Stimulated activated CD4-positive, alpha-beta T cell treated with anti-CD3 and anti-CD28 coated beads, TNF-alpha, amount 100 ng/mL, for 4 hours (primary cell): ENCODE measurements at places on chromosomes 13 and 19.

- no peak for DNase-seq
Observed at GRCh38 chr13:94400874-94401273, 78.6 kb downstream of the DCT start.

DNA sequence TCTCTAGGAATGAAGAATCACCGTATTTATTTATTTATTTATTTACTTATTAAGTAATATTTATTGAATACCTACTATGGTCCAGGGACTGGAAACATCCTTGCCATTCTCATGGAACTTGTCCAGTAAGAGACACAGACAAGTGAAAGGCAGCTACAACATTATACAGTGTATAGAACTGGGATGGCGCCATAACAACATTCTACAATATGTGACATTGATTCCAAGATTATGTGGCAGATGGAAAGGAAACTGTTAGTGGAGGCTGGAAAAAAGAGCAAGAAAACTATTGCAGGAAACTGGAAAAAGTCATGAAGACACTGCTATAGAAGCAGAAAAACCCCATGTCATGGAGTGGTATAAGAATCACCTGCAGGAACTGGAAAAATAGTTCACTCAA is 9.4 kb upstream of the TBC1D4 start:
- no peak for DNase-seq

GRCh38 chr13:32917504-32917903 is 98.7 kb upstream of the KL start:
- no peak for DNase-seq

- no peak for DNase-seq
Observed at GRCh38 chr19:2057484-2058469, 6.7 kb upstream of the MKNK2 start.

- DNase-seq = no peak
Observed at GRCh38 chr19:55447421-55448174, 4.5 kb upstream of the SHISA7 start.

DNA sequence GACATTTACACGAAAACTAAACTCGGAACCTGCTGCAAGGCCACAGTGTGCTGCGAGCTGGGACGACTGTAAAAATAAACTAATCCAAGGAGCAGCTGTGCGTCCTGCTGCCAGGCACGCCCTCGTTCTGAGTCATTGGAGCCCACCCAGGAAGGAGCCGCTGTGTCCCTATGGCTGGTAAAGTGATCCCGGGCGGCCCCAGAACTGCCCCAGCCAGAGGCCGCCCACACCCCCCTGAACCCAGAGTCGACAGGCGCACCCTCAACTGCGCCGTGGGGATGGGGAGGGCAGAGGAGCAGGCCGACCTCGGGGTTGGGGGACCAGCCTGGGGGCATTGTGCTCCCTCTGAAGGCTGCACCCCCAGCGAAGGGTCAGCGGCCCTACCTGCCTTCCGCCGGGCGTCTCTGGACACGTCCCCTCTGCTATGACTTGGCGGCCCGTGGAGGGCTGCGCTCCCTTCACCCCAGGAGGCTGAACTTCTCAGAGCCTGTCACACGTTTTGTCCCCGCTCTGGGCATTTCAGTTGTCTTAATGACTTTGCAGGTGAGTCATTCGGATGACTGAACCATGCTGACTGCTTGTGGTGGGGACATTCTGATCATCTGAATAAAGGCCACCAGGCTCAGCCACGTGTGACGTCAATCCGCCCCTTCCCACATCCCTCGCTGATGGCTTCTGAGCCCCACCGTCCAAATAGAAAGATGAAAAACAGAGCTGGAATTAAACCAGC is 42.7 kb downstream of the ADPRHL1 start:
- no peak for DNase-seq

DNA sequence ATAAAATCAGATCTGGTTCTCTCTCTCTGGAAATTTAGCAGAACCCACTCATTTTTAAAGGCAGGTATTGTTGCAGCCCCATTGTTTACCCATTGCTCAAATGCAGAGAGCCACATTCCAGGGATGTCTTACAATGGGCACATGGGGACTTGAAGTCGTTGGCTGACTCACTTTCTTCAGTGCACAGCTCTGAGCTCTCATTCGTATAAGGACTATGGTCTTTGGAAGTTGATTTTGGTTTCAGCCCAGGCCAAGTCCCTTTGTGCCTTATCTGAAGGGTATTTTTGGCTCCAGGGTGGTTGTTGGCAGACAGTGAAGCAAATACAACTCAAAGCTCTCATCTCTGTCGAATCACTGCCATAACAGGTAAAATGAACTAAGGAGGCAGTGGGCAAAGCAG is 47.3 kb upstream of the CLDN10 start:
- no peak for DNase-seq

- no peak for DNase-seq
Observed at GRCh38 chr13:50990818-50991506, 81.4 kb downstream of the RNASEH2B start.

GRCh38 chr13:113298043-113298945 is 1.3 kb downstream of the LAMP1 start:
- no peak for DNase-seq

GRCh38 chr13:39682310-39682709 is 26.8 kb downstream of the COG6 start:
- no peak for DNase-seq

GRCh38 chr19:23771316-23771715 is 12.6 kb upstream of the ZNF681 start:
- DNase-seq = no peak

DNA sequence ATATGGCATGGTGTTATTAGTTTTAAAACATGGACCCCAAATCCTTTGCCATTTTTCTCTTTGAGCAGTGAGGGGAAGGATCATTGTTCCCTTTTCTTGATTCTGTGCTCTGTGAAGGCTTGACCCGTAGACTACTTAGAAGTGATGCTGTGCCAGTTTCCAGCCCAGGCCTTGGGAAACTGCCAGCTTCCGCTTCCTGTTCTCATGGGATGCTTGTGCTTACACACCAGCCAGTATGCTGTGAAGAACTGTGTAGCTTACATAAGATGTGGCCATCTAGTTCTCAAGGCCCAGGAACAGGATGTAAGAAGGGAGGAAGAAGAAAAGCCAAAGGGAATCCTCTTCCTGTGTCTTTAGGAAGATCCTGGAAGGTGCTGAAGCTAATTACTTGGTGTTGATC is 180.9 kb downstream of the PCCA start:
- no peak for DNase-seq

DNA sequence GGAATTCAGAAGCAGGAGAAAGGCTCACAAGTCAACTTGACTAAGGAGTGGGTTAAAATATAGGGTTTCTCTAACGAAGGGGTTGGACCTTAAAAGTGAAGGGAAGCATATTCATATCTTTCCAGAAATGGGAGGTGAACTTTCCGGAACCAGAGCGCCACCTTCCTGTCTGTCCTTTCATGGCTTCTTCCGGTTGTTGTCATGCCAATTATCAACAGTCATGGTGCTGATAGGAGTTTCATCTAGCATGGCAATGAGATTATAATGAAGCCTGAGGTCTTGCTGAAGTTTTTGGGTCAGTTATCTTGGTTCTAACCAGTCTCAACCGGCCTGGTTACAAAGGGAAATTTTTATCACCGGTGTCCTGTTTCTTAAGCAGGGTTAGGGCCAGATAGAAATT is 162.9 kb upstream of the NBEA start:
- no peak for DNase-seq

GRCh38 chr19:49558591-49558990 is 21.8 kb downstream of the NOSIP start:
- DNase-seq = no peak

GRCh38 chr19:18895038-18895823 is 727 bp downstream of the CERS1 start:
- DNase-seq = no peak

DNA sequence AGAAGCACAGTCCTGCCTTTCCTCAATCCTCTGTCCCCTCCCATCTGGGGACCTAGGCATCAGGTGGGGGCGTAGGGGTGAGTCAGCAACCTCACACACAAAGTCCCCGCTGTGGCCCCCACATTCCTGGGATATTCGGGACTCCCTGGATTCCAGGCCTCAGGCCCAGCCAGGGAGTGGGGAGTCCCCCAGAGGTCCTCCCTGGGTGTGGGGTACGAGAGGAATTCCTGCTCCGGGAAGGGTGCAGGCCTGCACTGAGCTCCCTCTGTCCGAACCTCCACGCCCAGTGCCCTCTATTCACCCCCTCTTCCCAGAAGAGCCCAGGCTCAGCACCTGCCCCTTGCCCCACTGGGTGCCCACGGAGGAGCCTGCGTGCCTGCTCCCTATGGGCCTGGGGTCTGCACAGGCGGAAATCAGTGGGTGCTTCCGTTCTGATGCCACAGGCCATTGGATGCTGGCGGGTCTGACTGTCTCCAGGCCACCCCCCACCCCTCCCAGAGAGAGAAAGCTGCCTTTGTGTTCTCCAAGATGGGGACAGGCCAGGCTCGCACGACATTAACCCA is 3.4 kb downstream of the CADM4 start:
- DNase-seq = no peak

DNA sequence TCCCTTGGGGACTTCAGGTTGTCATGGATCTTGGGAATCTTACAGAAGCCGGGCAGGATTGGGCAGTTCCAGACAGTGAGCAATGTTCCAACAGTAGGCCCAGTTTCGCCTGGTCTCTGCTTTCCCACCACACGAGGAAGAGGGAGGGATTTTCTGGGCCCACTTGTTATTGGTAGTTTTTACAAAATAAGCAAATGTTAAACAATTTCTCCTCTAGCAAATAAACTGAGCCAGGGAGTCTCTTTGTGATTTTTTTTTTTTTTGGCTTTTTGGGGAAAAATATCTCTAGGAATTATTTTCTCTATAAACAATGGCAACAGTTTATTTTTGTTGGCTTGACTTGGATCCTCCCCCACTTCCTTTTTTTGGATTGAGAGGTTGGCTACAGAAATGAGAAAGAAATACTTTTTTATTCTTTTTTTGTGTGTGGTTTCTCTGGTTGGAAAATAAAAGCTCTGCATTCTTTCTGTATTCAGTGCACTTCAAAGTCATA is 89.3 kb downstream of the TM9SF2 start:
- DNase-seq = no peak

DNA sequence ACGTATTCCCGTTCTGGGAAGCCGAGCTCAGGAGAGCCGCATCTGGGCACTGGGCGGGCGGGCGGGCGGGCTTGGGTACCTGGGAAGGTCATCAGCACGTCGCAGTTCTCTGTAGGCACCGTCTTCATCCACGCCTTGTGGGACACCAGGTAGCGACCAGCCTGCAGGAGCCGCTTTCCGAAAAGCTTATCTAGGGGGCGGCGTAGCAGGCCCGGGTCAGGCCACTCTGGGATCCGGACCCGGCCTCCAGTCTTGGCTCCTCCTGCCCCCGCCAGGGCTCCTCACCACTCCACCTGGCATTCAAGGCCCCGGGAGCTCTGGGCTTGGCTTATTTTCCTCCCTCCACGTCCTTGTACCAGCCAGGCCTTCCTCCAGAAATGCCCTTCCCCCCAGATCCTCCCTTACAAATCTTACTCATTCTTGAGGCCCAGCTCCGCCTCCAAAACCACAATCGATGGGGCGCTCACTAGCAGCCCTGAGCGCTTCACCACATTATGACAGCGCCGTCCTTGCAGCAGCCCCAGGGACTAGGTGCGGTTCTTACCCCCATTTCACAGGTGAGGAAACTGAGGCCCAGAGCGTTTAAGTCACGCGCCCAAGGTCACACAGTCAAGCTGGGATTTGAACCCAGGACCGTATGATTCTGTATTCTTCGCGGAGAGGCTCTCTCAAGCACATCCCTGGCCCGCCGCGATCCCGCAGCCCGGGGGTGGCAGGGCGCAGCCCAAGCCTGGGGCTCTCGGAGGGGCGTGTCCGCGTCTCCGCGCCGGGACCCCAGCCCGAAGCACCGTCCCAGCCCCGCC is 843 bp downstream of the ANO8 start:
- peak; percentile 45 for DNase-seq

- DNase-seq = no peak
Observed at GRCh38 chr13:32838945-32839344, 177.3 kb upstream of the KL start.
